AG04450 (cell line): ENCODE measurements at places on chromosomes 16 and 17.

GRCh38 chr17:41185001-41185400 lies 290 bp upstream of the KRTAP4-1 start:
- no peak for DNase-seq

GRCh38 chr17:42039794-42040763 lies 10.3 kb downstream of the C17orf113 start:
- no peak for DNase-seq

DNA sequence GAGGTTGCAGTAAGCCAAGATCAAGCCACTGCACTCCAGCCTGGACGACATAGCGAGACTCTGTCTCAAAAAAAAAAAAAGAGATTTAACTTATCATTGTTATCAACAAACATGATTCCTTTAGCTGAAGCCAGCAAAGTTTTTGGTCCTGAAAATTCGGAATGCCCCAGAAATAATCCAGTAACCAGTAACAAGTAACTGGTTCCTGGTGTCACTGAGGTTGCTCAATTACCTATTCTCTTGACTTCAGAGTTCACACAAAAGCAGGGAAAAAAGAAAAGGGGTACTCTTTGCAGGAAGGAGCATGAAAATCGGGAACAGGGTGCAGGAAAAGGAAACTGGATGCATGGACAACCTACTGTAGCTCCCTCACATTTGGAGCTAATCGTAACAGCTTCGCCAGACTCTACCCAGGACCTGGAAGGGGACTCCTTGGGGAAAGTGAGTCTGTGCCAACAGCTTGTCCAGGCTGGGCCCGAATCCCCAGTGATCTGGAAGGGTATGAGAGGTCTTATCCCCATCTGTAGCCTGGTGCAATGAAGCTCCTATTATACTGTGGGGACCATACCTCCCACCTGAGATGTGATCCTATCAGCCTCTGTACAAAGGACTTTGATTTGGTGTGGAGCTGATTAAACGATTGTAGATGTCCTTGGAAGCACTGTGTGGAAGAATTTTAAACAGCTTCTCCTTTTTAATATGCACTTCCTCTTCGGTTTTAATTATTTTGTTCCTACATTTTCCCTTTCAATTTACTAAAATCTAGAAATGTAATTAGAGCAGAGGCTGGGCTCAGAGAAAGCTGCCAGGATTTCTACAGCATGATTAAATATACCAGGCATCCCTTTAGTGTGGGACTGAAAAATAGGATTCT lies 3.4 kb upstream of the SPOP start:
- no peak for DNase-seq

DNA sequence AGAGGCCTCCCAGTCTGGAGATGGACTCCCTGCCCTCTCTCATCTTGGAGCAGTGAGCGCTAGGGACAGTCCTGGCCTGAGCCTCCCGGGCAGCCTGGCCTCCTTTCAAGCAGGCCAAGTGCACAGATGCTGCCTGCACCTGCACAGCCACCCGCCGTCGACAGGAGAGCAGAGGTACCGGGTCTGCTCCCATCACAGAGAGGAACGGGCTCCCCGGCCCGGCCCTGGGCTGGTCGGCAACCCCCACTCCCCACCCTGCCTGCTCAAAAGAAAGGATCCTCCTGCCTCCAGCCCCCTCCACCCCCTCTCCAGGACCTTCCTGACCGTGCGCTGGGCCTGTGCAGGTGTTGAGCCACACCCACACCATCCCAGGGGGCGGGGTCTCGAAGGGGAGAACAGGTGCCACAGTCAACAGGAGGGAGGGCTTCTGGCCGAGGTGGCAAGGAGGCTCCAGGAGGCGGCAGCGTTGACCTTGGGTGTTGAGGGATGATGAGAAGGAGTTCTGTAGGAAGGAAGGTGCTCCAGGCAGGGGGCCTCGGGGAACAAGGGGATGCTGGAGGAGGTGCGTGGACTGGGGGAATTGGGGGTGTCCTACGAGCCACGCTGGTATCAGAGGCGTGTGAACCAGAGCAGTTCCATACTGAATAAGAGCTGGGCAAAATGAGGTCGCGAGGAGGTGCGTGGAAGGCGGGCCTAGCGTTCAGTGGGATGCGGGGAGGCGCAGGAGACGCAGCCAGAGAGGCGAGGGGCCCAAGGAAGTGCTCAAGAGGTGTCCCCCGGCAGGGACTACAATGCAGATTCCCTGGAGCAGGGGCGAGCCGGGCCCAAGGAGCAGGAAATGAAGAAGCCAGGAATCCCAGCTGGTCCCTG lies 967 bp upstream of the CDH15 start:
- DNase-seq: no peak

DNA sequence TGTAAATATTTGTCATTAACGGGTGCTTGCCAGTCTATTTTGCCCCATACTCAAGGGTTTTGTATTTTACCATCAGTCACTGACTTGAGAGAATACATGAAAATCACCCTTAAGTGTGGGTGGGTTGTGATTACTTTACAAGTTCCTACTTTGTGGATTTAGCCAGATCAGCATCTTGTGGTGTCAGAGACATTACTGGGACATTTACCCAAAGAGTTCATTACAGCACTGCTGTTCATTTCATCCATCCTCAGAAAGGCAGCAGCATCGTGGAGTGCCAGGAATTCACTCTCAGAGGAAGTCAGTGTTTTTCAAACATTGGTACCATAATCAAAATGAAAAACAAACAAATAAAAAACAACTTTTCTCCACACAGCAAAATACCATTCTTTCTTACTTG lies 110.8 kb downstream of the CNTNAP4 start:
- DNase-seq: no peak

- DNase-seq: peak; percentile 16
Measured at GRCh38 chr16:72066747-72067146, 3.7 kb downstream of the HPR start.

DNA sequence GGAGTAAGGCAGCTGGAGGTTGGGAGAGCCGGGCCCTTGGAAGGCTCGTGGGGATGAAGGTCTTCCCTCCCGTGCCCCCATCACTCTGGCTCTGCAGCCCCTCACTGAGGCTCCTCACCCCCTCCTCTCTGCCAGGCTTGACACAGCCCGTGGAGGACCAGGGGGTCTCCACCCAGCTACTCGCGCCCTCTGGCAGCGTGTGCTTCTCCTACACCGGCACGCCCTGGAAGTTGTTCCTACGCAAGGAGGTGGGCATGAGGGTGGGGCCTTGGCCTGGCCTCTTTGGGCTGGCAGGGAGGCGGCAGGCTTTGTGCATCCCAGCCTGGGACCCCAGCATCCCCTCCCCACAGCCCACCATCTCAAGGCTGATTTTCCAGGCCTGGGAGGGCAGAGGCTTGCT lies 15.6 kb upstream of the SMIM5 start:
- DNase-seq: no peak

DNA sequence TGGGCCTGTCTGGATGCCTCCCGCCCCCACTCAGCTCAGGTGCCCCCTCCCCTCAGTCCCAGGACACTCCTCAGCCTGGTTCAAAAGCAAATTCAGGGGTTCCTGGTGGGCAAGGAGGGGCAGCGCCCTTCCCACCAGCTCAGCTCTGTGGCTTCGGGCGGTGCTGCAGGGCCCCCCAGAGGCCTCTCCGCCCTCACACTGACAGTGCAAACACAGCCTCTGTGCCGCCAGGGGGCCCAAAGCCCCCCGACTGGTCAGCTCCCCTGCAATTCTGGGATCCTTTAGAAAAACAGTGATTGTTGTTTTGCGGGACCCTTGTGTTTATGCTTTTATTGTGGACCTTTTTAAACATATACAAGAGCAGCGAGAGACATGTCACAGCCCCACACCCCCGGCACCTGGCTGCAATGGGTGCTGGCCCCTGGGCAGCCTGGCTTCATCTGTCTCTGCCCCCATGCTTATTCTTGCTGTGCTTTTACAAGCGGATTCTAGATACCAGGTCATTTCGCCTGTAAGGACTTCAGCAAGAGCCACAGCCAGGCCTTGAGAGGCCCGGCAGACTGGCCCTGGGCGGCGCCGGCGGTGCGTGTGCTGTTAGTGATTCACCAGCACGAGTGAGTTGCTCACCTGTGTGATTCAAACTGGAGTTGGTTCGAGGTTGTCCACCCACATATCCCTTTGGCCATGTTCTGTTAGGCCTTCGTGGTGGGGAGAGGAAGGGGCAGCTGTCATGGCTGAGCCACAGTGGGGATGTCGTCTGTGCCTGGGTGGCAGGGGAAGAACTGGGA lies 21.2 kb downstream of the ZNF469 start:
- no peak for DNase-seq

DNA sequence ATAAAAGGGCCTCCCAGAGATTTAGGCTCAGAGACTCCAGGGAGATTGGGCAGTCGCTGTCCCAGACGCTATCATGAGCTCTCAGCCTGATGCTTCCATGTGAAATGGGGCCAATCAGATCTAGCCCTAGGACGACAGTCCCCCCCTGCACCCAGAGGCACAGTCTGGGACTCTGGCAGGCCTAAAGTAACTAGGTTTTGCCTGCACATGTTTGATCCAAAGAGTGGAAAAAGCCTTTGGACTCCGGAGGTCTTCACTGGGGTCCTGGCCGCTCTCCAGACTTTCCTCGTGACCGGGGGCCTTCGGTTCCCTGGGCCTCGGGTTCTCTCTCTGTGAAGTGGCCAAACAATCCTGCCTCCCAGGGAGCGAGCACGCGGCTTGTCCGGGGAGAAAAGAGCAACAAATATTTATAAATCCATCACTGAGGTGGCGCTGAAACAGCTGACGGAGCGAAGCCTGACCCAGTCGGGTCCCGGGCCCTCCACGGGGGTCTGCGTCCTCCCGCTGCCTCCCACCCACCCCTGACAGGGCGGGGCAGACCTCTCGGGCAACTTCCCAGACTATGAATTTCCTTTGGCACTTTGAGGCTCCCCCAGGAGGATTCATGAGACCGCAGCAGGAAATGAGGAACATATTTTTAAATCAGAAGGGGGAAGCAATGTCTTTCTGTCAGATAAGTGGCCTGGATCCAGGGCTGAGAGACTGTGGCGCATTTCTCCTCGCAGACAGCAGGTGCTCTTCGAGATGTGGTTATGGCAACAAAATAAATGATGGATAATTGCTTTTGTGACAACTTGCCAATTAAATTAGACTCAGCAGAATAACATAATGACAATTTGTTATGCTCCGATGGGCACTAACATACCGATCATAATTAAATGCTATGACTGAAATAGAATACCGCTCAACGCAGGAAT lies 38.9 kb downstream of the MRPS23 start:
- DNase-seq: no peak

- no peak for DNase-seq
Measured at GRCh38 chr16:68378436-68379415, 67.9 kb downstream of the PRMT7 start.

GRCh38 chr16:85514598-85515318 lies 98.4 kb upstream of the GSE1 start:
- DNase-seq: peak; percentile 86

DNA sequence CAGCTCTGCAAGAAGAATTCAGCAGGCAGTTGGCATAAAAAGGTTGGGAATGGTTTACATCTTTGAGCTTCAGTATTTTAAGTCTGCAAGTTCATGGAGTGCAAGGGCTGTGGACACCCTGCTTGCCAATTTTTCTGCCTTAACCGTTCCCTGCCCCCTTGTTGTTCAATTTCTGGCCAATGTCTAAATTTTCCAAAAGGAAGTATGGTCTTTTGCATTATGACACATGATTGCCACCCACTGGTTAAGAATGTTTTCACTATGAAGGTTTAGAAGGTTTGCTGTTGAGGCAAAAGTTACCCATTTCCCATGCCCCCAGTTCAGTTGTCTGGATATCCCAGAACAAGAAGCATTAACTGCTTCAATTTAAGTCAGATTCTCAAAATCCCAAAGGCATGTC lies 441.9 kb downstream of the CDH13 start:
- DNase-seq: no peak

DNA sequence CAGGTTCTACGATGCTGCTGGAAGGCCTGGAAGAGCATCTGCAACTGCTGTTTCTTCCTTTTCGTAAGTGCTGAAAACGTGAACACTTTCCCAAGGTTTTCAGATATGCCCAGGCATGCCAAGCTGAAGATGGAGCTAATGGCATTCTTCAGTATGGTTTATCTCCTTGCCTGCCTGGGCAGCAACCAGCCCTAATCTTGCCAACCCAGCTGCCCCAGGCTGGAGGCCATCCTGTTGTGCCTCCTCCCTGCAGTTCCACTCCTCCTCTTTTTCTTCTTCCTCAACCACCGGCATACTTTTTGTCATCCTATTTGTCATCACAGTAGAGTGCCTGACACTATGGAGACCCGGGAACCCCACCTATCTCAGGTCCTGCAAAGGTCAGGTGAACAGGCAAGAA lies 1849.3 kb downstream of the TP53TG3F start:
- no peak for DNase-seq

DNA sequence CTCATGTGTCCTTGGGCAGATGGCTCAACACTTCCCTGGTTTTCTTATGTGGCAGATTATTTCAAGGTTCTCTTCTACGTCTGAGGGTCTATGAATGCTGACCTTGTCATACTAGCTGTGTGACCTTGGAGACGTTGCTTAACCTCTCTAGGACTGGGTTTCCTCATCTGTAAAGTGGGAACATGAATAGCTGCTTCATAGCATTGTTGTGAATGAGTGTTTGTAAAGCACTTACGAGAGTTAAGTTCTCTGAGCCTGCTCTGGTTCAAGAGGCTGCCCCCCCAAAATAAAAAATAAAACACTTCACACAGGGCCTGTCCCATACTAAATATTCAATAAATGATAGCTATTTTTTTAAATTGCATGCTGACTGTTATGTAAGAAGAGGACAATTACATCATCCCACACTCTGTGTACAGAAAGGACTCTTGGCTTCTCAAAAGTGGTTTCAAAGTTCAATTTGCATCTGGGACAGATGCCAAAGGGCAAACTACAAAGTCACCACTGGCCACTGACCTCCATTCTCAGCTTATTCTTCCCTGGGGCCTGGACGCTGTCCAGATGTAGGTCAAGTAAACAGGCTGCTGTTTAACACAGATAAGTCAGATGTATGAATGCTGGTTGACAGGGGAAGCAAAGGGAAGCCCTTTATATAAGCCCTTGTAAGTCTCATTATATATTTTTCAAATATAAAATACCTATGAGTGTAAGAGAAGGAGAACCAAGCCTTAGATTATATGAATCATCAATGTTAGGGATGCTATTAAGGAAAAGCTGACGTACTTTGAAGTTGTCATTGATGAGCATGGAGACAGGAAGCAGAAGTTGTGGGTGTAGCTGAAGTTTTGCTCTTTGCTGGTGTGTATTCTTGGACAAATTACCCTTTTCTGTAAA lies 15.4 kb upstream of the NDEL1 start:
- no peak for DNase-seq

- no peak for DNase-seq
Measured at GRCh38 chr17:30477774-30478115, 537 bp downstream of the GOSR1 start.

- DNase-seq: no peak
Measured at GRCh38 chr17:74542727-74543383, 3.1 kb downstream of the CD300C start.

DNA sequence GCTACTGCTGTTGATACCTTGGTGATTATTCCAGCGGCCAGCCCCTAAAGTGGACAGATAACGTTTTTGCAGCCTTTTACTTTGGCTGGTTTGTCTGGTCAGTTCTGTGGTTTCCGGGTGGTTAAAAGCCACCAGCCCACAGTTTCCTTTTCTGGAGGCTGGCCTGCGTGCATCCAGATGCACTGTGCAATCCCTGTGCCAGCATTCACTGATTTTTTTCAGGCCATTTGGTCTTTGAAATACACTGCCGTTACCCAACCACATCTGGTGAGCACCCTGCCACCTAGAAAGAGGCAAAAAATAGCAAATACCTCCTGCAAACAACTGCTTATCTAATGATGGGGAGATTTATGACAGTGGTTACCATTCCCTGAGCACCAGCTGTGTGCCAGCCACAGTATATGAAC lies 797 bp downstream of the NUDT7 start:
- DNase-seq: peak; percentile 43
